ENCODE measurements at places on chromosomes 16 and 17.

DNA sequence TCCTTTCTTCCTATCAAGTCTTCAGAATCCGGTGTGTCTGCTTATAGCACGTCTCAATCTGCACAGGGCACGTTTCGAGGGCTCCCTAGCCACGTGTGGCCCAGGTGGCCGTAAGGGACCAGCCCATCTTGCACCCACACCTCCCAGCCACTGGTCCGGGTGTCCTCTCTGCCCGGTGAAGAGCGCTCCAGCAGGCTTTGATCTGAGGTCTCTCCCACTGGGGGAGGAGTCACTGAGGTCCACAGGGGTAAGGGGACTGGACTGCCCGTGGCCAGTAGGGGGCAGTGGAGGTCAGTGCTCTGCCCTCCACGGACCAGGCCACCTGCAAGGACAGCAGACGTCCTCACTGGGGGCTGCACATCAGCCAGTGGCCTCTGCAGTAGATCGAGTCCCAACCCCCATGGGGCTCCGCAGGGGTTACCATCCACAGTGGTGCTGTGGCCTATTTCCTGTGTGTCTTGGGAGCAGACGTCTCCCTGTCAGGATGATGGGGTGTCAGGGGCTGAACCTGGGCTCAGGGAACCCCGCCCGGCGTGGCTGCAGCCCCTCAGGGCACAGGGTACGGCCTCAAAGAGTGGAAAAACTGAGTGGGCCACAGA is 204.1 kb upstream of the CIBAR2 start:
- peak; percentile 86 for DNase-seq

DNA sequence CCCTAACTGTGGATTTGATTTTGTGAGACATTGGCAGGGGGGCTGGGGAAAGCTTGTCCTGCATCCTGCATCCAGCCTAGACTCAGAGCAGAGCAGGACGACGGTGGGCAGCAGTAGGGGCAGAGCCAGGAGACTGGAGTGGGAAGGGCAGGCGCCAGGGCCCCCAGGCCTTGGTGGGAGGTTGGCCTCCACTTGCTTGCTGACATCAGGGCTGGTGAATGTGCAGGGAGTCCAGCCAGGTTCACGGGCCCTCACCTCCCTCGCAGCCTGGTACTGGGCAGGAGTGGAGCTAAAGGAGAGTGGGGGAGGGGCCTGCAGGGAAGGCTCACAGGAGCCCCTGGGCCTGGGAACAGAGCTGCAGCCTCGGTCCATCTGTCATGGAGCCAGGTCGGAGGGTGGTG is 2.2 kb upstream of the SMTNL2 start:
- no peak for DNase-seq

DNA sequence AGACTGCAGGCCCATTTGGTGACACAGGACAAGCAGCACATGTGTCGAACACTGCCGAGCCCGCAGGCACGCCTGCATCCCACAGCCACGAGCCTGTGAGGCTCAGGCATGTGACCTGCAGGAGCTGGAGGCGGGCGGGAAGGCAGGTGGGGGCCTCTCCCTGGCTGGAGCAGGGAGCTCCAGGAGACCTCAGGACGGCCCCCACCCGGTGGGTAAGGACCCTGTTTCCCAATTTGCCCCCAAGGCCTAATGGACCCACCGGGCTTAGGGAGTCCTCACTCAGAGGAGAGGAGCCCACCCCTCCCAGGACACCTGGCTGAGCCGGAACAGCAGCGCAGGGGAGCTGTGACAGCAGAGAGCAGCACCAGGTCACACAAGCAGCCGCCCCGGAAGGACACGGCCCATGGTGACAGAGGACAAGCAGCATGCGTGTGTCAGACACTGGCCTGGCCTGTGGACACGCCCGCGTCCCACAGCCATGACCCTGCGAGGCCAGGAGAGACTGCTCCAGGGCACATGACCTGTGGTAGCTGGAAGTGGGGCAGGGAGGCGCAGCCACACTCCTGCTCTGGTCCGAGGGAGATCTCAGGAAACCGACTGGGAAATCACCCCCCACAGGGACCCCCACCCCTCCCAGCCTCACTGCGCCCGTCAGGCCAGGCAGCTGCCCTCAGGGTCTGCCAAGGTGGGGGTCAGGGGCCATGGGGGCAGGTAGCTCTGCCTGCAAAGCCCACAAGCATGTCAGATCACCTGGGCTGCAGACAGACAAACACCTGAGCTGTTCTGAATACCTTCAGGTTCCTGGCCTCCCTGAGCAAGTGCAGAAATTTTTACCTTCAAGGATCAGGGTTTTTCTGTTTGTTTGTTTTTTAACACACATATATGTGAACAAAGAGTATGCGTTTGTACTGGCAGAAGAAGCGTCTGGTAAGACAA is 2.4 kb downstream of the SPSB3 start:
- no peak for DNase-seq

GRCh38 chr17:68356520-68356919 is 65.2 kb downstream of the ARSG start:
- DNase-seq, result no peak

- DNase-seq, result peak; percentile 86
Observed at GRCh38 chr17:28878981-28879380, 18.6 kb downstream of the FLOT2 start.

GRCh38 chr16:24539850-24540601 is 660 bp downstream of the RBBP6 start:
- no peak for DNase-seq

DNA sequence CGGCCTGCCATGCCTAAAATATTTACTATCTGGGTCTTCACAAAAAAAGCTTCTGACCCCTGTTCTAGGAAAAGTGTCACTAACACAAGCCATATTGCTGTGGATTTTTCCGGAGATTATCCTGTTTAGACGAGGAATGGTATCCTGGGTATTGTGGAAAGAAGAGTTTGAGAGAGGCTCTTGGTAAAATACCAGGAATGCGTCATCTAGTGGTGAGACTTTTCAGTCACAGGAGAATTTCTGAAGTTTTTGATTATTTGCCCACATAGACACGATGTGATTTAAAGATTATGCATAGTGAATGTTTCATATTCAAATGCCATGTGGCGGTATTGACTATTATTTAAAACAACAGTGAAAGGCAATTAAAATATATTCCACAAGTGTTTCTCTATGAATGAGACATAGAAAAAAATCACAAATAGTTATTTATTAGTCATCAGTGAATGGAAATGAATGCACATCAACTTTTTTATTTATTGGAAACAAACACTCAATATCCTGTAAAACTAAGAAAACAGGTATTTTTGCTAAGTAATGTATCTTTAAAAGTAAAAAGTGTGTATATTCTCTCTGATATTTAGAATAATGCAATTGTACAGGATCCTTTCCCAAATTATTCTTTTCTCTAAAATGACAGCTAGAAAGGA is 7.8 kb downstream of the KRT28 start:
- peak; percentile 39 for DNase-seq

GRCh38 chr17:72004611-72005331 is 116.0 kb upstream of the SOX9 start:
- DNase-seq, result no peak

DNA sequence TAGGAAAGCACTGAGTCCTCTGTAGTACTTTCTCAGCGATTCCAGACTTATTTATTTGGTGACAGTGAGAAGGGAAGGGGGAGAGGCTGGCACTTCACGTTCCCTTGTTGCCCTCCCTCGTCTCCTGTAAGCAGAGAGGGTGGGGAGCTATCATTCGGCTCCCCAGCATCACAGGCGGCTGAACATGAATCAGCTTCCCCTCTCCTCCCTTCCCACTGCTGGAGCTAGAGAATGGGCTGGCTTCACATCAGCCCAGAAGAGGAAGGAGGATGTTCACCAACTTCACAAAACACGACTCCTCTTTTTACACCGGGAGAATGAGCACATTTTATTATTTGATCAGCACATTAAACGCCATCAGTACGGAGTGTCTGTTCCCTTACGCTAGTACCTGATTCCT is 6.7 kb upstream of the CMIP start:
- no peak for DNase-seq

- DNase-seq, result no peak
Observed at GRCh38 chr17:79174905-79175856, 100.6 kb downstream of the ENGASE start.

GRCh38 chr16:11342021-11342855 is 3.0 kb upstream of the RMI2 start:
- no peak for DNase-seq

- DNase-seq, result no peak
Observed at GRCh38 chr17:512926-513325, 160.3 kb upstream of the RPH3AL start.

GRCh38 chr16:71855937-71856662 is 10.3 kb downstream of the ATXN1L start:
- DNase-seq, result no peak

DNA sequence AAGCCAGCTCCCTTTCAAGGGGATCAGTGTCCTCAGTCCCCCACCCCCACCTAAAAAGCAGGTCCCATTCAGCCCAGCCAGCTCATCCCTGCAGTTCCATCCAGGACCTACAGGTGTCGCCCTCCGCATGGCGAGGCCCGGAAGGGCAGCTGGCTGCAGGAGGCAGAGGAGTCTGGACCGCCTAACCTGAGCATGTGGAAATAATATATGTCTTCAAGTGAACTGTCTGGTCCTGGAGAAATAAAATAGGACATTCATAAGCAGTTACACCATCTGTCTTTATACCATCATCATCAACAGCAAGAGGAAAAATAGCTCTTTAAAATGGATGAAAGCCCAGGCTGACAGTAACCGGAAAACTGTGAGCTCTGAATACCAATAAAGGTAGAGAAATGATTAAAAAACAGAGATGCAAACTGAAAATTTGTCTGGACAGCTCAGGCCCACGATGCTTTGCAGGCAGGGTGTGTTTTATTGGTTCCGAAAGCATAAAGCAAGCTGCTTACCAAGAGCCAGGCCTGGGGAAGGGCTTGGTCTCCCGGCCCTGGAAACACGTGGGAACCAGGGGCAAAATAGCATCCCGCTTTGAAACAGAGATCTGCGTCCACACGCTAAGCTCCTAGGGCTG is 215.2 kb downstream of the ZFHX3 start:
- peak; percentile 78 for DNase-seq

DNA sequence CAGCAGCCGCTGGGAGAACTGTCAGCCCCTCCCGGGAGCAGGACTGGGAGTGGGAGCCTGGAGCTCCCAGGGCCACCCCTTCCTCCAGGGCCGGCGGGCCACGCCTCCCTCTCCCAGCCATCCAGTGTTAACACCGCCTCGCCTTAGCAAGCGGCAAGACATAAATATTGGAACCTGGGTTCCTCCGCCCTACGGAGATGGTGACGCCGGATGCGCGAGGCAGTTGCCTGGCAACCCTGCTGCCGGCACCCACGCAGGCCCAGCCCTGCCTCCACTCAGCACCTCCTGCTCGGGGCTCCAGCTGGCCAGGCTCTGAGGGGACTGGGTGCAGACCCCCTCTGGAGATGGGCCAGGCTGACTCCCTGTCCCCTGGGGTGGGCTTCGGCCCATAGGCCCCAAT is 27.4 kb upstream of the CACNA1H start:
- no peak for DNase-seq
